Frontal cortex (tissue), 4 donors: ENCODE measurements at places on chromosomes 5 and 9.

DNA sequence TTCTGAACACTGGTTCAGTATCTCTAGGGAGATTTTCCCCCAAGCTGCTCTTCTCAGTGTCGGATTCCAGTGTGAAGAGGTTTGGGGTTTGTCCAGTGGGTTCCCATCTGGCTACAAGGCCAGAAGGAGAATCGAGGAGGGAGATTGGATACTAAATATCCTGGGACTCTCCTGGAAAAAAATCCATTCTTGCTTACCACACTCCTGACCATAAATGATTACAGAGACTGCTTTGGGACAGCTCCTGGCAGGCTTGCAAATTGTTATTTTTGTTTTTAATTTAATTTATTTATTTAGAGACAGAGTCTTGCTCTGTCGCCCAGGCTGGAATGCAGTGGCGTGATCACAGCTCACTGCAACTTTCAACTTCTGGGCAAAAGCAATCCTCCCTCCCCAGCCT lies 4.7 kb upstream of the SUSD1 start:
- no peak for DNase-seq

DNA sequence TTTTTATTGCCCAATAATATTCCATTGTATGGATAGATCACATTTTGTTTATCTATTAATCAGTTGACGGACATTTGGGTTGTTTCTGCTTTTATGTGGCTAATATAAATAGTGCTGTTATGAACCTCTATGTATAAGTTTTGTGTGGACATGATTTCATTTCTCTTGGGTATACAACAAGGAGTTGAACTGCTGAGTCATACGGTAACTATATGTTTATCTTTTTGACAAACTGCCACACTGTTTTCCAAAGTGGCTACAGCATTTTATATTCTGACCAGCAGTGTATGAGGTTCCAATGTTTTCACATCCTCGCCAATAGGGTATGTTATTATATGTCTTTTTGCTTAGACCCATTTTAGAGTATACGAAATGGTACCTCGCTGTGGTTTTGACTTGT lies 264.3 kb downstream of the RFX3 start:
- no peak for DNase-seq

DNA sequence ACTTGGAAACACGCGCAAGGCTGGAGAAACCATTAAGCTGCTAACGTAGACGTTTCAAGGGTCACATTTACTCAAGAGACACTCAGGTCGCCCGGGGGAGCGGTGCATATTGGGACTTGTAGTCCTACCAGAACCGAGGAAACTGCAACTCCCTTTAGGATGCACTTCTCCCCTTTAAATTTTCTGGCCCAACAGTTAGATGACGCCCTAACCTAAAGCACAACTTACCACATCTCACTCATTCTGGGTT lies 384 bp upstream of the DMXL1 start:
- no peak for DNase-seq

GRCh38 chr9:89953824-89954615 lies 349.2 kb downstream of the GADD45G start:
- DNase-seq = no peak

DNA sequence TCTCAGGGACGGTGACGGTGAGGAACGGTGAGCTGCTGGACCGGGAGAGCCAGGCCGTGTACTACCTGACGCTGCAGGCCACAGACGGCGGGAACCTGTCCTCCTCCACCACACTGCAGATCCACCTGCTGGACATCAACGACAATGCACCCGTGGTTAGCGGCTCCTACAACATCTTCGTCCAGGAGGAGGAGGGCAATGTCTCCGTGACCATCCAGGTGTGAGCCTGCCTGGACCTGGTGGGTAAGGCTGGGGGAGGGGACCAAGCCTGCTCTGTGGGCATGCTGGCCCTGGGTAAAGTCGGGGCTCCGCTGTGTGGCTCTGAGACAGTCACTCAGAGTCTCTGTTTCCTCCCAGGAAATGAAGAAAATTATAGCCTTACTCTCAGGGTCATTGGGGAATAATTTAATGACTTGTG lies 29.3 kb downstream of the CDHR2 start:
- DNase-seq = no peak

GRCh38 chr9:20321423-20322082 lies 300.7 kb downstream of the MLLT3 start:
- DNase-seq = no peak

DNA sequence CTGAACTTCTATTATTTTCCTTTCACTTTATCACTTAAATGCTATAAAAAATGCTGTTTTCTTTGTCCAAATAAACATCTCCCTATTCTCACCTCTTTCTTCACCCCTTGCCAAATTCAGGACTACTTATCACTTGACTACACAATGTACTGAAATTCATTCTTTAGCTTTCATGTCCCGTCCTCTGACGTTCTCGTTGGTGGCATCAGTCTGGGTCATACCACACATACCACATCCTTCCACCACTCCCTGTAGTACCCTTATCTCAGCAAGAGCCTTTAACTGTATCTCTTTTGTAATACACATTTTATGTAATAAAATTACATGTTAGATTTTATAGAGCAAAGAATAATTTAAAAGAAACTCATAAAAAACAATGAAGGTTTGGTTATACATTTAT lies 231.1 kb upstream of the PAPPA start:
- no peak for DNase-seq

GRCh38 chr9:30713243-30713642 lies 1671.2 kb upstream of the ACO1 start:
- no peak for DNase-seq

GRCh38 chr5:32083981-32084430 lies 90.1 kb downstream of the GOLPH3 start:
- DNase-seq = no peak

DNA sequence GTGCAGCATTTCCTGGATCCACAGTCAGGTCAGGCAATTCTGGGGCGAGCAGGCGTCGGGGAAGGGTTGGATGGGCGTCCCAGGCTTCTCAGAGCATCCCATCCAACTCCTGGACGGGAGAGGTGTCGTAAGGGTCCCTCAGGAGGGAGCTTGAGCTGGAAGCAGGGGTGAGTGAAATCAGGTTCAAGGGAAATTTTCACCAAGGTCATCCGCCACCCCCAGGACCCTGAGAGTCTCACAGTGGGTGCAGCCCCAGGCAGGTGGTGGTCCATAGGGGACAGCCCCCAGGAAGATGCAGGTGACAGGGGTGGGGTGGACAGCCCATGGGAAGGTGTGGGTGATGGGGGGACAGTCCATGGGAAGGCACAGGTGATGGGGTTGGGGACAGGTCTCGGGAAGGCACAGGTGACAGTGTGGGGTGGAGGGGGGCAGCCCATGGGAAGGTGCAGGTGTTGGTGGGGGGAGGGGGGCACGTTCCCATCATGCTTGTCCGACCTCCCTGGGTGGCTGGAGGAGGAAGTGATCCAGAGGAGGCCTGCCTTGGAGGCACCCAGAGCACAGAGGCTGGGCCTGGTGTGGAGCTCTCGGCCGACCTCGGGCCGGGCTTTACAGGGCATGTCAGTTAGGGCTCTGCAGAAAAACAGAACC lies 48.9 kb downstream of the AHRR start:
- no peak for DNase-seq

DNA sequence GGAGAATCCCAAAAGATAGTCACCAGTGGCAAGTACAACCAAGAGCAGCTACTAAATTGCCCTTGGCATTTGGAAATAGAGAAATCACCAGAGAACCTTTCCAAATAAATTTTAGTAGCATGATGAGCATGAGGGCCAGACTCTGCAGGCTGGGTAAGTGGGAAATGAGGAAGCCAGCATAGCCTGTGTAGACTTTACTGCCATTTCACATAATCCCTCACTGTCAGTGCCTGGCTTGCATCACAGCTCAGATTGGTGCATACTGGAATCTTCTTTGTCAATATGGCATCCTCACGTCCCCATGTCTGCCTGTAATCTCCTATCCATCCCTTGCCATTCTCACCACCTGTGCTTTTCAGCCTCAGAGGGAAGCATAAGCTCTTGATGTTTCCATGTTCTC lies 14.5 kb downstream of the GRAMD2B start:
- DNase-seq = no peak

GRCh38 chr5:177226860-177227259 lies 76.7 kb downstream of the RAB24 start:
- DNase-seq = no peak

GRCh38 chr5:81629986-81630385 lies 120.9 kb downstream of the SSBP2 start:
- no peak for DNase-seq

DNA sequence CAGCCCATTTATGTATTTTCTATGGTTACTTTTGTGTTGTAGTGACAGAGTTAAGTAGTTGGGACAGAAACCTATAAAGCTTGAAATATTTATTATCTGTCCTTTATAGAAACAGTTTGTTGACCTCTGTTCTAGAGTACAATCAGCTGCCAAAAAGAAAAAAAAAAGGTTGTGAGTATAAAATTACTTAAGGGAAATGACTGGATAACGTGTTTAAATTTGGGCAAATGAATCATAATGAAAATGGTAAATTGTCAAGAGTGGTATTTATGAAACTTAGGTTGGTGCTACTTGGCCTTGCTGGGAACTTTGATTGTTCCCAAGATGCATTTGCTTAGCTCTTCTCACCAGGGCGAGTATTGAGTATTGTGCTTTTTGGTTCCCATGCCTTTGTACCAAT lies 70.2 kb upstream of the IL6ST start:
- DNase-seq = no peak

DNA sequence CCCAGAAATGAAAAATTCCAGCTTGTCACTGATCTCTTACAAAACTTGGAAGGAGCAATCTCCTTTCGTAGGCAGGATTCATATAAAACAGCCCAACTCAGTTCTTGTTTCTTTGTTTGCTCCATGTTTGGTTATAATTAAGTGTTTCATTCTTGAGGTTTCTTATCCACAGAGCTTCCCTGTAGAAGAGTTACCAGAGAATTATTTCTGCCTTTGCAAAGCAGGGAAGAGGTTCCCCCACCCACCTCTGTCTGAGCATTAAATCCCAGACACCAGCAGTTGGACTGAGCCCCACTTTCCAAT lies 34.1 kb upstream of the RAI14 start:
- DNase-seq = no peak

DNA sequence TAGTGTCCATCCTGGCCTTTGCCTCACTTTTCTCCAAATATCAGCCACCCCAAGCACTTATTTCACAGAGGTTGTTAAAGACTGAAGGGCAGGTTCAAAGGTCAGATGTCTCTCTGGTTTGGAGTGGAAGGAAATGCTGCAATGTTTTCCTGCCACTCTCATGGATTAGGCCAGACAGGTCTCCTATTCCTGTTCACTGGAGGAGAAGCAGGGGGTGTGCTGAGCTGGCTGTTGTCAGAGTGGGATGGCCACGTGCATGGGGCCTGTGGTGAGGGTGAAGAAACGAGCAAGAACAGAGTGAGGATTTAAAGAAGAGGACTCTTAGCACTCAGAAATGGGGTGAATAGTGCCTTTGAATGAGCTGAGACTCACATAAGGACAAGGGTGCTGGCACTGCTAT lies 6.7 kb downstream of the TMEM8B start:
- DNase-seq = no peak

DNA sequence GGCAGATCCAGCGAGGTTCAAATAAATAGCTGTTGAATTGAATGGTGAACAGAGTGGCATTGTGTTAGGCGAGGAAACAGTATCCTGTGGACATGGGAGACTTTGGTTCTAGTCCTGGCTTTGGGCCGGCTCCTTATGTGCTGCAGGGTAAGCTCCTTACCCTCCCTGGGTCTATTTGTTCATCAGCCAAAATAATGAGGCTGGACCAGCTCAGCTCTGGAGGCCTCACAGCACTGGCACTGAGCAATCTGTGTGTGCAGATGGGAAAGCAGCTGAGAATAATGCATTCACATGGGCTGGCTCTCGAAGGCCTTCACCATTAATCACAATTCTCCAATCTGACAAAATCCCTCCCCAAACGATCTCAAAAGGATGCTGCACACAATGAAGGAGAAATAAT lies 81.9 kb downstream of the APBA1 start:
- DNase-seq = no peak

DNA sequence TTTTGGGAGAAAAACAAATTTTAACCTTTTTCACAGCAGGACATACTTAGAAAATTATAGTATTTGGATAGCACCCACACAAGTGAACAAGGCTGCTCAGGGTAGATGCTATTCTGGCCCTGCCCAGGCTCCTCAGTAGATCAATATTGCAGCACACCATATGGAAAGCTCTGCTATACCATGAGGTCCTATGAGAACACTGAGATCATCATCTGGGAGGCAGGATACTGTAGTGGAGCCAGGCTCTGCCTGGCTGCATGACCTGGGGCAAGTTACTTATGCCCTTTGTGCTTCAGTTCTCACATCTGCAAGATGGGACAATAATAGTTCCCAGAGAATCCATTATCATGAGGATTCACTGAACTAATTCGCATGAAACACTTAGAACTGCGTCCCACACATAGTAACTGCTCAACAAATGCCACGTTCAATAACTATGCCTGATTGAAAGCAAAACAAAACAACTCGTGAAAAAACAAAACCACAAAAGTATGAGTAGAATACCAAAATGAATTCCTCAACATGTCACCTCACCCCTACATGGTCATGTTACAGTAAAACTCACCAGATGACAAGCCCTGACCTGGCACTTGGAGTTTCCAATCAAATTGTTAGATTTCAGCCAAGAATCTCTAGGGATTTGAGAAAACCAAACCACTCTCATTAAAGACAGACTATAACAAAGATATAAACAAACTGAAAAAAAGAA lies 31.9 kb downstream of the ARSB start:
- no peak for DNase-seq

DNA sequence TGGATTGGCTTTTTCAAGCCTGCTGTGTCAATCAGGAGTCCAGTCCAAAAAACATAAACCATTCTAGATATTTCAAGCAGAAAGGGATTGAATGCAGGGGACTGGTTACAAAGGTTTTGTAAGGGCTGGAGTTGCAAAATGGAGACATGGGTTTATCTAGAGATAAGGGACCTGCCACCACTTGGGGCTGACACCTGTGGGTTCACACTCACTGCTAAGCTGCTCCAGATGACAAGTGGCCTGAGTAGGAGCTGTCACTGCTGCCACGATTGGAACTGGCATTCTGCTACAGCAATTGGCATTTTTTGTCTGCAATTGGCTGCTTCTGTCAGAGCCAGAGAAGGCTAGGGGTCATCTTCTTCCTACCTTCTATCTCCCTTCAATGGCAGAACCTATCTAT lies 66.3 kb upstream of the ZFR start:
- no peak for DNase-seq

GRCh38 chr5:57166276-57166675 lies 7.6 kb upstream of the GPBP1 start:
- no peak for DNase-seq

DNA sequence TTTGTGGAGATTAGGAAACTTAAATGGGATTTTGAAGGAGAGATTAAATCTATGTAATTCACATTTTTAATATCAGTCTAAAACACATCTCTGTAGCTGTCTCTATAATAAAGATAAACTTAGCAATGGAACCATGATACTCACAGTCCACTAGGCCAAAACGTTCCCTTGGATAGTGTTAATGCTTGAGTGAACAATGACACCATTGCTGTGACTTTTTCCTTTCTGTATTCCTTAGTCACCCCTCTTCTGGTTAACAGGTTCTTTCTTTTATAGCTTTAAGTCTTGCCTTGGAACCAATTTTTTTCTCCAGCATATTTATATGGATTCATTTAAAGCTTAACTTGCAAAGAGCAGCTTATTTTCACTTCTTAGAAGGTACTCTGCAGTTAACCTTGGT lies 63.3 kb downstream of the INSL6 start:
- DNase-seq = no peak

GRCh38 chr5:150143350-150144245 lies 12.0 kb downstream of the PDGFRB start:
- no peak for DNase-seq
